ENCODE measurements at places on chromosomes 5 and 9. TPM values are rescaled to one million over a fixed set of nuclear protein-coding genes. Genes with fewer than 3 reads are reported as not detected.

The SPINK7 gene
- total RNA-seq: not detected

DNA sequence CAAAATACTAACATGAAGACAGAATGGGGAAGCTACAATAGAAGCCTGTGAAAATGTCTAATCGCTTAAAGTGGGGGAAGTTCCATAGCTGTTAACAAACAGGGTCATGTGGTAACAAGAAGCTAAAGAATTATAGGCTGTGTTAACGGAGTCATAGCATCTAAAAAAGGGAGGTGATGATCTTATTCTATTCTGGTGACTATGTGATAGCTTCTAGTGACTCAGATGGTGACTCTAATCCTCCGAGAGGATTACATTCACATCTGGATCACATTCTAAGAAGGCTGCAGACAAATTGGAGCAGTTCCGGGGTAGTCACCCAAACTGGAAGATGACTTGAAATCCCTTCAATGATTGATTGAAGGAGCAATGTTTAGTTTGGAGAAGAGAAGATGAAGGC is 142.1 kb downstream of the LIFR start:
- no peak for DNase-seq

The GGTA1 gene
- 0.53 TPM for total RNA-seq

The SLC6A7 gene
- total RNA-seq: not detected

The TBC1D2 gene
- 5.7 TPM for total RNA-seq

DNA sequence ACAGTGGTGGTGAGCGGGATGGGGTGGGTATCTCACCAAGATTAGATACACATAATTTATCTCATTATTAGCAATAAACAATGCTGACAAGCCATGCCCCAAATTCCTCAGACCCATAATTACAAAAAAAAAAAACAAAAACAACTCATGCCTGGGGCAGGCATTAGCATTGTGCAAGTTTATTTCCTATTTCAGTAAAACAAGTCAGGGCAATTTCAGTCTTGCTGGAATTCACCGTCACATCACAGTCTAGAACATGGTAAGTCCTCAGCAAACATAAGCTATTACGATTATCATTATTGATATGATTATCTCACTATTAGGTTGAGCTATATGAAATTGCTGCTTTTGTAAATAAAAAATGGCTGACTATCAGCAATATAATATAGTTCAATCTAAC is 57.5 kb upstream of the GNAQ start:
- DNase-seq: no peak

The COL27A1 gene
- total RNA-seq: 4.4 TPM

- no peak for DNase-seq
These were observed 128.9 kb upstream of the ERCC6L2 start for GRCh38 chr9:95746408-95747180.

DNA sequence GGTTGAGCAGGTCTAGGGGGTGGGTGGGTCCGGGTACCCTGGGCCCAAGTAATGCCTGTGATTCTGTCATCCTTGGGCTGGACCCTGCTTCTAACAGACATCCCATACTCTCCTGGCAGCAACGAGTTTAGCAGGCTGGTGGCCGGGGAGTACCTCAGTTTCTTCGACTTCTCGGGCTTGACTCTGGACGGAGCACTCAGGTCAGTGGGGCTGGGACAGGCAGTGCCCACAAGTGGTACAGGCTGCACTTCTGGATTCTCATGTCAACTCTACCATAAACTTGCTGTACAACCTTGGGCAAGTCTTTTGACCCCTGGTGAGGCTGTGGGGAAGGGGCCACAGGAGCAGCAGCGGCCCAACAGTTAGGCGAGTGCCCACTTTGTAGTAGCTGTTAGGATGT is 21.8 kb downstream of the PSD2 start:
- DNase-seq: no peak

DNA sequence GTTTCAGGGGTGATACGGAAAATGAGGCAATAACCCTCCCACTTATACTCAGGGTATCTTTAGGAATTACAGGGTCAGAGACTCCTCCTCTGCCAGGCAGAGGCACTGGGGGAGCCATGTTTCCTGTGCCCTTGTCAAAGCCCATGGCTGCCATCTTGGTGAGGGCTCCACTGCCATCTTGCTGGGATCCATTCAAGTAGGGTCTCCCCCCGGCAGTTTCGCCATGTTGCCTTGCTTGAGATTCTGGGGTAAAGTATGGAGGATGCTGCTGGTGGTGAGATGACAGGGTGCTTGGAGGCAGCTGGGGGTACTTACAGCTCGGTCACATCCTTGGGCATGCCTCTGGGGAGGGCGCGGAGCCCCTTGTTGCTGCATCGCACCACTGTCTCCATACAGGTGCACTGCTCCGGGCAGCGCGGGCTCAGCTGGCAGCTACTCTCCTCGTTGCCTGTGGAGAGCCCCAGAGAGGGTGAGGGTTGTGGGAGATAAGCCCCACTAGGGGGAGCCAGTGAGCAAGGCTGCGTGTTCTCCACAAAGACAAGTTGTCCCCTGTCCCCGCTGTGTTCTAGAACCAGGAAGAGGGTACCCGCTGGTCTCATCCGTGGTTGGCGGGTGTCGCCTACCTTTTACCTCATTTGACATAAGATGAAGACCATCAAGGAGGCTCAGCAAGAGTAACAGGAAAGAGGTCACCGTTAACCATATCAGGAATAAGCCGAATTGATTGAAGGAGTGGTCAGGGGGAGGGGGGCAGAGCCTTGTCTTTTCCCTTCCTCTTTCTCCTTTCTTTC is 169.0 kb upstream of the PANK3 start:
- DNase-seq: no peak

- DNase-seq: no peak
These were observed 246.5 kb upstream of the ATP10B start for GRCh38 chr5:161098516-161098915.

The WNK2 gene
- not detected for total RNA-seq

- no peak for DNase-seq
These were observed 5.5 kb downstream of the MAN2A1 start for GRCh38 chr5:109695005-109695926.

DNA sequence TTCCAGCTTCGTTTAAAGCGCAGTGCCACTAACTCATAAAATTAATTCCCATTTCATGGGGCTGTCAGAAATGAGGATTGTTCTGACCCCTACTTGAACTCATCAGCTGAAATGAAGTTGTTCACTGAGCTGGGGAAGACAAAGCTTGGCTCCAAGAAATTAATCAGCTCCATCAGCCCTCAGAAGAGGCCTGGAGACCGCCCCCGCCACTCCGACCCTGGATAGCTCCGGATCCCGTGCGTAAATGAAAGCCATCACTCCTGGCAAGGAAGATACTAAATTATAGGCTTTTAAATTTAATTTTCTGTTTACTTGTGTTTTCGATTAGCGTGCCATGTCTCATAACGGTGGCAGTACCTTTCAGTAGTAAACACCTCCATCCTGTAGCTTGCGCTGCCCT is 142.8 kb upstream of the IRX2 start:
- DNase-seq: no peak

DNA sequence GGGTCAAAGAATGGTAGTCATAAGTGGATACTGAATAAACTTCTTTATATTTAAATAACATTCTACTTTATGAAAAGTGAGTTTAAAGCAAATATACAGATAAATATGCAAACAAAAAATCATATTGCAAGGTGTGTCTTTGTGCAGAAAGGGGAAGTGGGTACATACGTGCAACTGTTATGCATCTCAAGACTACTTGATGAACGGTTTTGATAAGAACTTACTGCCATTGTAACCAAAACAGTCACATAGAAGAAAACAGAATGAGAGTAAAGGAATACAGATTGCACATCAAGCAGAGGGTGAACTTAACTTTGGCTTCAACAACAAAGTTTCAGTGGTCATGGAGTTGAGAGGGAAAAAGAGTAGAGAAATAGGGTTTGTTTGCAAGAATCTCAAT is 9.9 kb downstream of the CAMK4 start:
- no peak for DNase-seq

The PCDHGB2 gene
- total RNA-seq: 1.3 TPM

The GPRIN1 gene
- 6.0 TPM for total RNA-seq

GRCh38 chr5:173538018-173538417 is 78.4 kb downstream of the BOD1 start:
- no peak for DNase-seq

The OR1J2 gene
- total RNA-seq: not detected

The PLK2 gene
- total RNA-seq: 801 TPM

GRCh38 chr9:27530915-27531755 is 1.5 kb upstream of the MOB3B start:
- no peak for DNase-seq

Data from pulmonary artery endothelial cell (primary cell).